Right renal cortex interstitium (tissue), 3 donors: ENCODE measurements at places on chromosomes 6 and 20. TPM values are rescaled to one million over a fixed set of nuclear protein-coding genes. Genes with fewer than 3 reads are reported as not detected.

DNA sequence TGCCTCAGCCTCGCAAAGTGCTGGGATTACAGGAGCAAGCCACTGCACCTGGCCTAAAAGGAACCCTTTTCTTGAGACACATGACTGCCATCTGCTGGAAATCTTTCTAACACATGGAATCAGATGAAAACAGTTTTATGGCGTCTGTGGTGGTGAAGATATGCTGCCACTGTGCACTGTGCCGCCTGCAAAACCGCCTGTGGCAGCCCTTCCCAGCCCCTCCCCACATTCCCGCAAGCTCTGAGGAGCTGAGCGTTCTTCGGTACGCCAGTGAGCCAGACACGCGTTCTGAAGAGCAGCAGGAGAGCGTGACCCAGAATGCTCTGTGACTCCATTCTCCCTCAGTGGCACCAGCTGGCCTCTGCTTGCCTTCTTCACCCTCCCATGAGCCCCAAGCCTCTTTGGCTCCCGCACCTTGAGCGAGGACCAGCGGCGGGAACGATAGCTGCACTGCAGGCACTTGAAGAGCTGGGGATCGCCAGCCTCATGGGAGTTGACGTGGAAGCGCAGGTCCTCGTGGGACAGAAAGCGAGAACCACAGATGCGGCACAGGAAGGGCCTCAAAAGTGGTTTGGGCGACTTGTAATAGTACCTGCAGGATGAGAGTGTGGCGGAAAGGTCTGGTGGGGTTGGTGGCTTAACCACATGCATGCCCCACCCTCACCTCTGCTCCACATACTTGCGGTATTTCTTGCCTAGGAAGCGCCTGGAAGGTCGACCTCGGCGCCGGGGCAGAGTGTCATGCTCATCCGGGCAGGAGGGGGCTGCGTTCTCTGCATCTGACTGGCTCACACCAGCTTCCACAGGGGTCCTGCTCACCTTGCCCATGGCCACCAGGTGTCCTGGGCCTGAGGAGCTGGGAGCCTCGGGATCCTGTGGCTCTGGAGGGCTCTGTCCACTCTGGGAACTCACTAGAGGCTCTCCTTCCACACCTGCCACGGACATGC, 8.7 kb downstream of the ZNF335 start:
- DNase-seq = no peak

The COL10A1 gene
- polyA plus RNA-seq = 0.54 TPM

GRCh38 chr20:40085513-40085912, 603.5 kb downstream of the MAFB start:
- no peak for DNase-seq

The PLCB4 gene
- polyA plus RNA-seq = 15.7 TPM

DNA sequence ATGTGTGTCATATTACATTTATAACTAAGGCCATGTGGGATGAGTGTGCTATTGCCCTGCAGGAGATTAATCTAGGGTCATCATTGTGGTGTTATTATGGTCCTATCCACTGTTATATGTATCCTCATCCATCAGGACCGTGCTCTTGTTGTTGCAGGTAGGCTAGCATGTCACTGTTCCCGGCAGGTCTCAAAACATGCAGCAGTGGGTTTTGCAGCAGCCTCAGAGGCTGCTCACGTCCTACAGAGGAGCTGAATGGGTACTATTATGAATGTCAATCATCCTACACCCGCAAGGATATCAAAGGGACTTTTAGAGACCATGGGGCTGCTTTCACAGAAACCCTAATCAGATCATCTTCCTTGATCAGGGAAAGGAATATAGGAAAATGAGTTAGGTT, 318.2 kb downstream of the SAMD5 start:
- no peak for DNase-seq

DNA sequence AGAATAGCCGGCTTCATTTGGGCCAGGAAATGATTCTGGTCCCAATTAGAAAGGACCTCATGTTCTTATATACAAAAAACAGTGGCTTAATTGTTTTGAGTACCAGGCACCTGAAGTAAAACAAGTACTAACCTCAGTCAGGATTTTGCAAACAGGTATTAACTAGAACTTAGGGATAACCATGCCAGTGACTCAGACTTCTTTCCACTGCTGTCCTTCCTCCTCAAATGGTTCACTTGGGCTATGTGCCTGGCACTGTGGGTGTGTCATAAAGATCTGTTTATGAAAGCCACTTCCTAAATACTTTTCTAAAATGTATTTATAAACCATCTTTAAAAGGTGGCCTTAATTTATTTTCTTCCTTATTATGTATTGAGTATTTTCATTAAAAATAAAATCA, 10.7 kb downstream of the CLDN20 start:
- DNase-seq = no peak
